ENCODE measurements at places on chromosomes 3 and 15.

- DNase-seq: no peak
Observed at GRCh38 chr15:85443046-85443445, 62.6 kb downstream of the AKAP13 start.

DNA sequence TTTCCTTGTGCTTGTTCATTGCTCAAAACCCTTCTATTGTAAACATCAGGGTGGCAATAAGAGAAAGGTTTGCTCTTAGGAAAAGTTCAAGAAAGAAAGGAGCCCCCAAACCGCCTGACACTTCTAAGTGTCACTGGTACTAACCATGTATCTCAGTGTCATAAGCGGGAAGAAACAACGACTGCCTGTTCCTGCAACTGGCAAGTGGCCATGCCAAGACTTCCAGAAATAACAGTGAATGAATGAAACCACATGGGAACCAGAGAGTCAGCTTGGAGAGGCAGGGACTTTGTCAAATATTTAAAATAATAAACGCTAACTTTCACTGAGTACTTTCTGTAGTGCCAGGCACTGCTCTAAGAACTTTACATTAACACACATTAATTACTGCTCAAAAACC lies 1.1 kb downstream of the PLSCR2 start:
- no peak for DNase-seq

GRCh38 chr3:172339892-172340291 lies 108.4 kb downstream of the GHSR start:
- no peak for DNase-seq

GRCh38 chr3:152970851-152971250 lies 135.9 kb downstream of the P2RY1 start:
- no peak for DNase-seq

GRCh38 chr3:53114011-53114400 lies 16.2 kb downstream of the RFT1 start:
- no peak for DNase-seq

GRCh38 chr3:23035927-23036640 lies 167.0 kb upstream of the UBE2E2 start:
- peak; percentile 42 for DNase-seq

DNA sequence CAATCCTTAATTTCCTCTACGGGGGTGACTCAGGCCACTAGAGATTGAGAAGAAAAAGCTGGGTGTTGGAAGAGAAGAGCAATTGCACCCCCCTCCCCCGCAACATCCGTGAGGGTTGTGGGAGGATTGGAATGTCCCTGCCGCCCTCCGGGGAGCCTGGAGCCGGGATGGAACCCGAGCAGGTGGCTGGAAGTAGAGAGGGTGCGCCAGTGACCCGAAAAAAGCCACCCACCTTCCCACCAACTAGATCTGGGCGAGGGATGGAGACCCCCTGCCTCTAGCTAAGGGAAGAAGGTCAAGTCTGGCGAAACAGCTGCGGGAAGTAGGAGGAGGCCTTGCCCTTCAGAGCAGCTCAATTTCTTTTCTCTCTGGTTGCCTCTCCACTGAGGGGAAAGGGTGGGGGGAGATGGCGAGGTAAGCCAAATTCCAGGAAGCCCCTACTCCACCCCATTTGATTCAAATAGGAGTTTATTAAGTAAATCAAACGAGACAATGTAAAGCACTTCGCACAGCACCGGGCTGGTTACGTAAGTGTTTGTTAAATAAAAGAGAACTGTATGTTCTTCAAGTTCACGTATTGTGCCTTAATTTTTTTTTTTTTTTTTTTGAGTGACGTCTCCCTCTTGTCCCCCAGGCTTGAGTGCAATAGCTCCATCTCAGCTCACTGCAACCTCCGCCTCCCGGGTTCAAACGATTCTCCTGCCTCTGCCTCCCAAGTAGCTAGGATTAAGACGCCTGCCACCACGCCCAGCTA lies 1.1 kb upstream of the WWTR1 start:
- no peak for DNase-seq

DNA sequence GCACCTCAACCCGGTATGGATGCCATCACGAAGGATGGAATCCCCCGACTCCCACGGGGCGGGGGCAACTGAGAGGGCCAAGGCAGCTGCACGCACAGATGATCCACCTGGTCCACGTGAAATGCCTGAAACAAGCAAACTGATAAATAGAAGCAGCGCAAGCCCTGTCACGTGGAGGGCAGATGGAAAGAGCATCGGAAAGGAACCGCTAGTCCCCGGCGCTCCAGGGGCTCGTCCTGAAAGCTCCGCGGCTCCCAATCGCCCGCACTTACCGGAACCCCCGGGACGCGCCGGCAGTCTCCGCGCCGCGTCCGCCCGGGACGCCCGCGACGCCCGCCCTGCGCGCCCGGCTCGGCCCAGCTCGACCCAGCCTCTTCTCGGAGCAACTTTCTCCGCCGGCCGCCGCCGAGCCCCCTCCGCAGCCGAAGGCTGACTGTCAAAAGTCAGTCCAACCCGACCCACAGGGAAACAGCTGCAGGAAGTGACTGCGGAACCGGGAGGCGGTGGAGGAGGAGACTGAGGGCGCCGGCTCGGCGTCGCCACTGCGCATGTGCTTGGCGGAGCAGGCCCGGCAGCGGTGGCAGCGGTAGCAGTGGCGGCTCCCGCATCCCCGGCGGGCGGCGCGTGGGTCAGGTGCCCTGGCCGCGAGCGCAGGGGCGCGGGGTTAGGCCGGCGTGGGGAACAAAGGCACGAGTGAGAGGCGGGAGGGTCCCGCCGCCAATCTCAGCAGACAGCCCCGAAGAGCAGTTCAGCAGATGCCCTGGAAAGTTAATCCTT lies at the start of gene ZMAT3:
Gene ZMAT3 (minus strand): TSS at position 487 of the 777 bp plus-strand sequence. CDS start 4,057 bp downstream, outside the sequence.
- DNase-seq: peak; percentile 42

- DNase-seq: no peak
Observed at GRCh38 chr3:73933585-73933984, 308.8 kb upstream of the PDZRN3 start.

GRCh38 chr3:126266291-126266840 lies 86.0 kb upstream of the ALDH1L1 start:
- DNase-seq: no peak

- no peak for DNase-seq
Observed at GRCh38 chr3:107366766-107367165, 10.5 kb upstream of the CCDC54 start.

DNA sequence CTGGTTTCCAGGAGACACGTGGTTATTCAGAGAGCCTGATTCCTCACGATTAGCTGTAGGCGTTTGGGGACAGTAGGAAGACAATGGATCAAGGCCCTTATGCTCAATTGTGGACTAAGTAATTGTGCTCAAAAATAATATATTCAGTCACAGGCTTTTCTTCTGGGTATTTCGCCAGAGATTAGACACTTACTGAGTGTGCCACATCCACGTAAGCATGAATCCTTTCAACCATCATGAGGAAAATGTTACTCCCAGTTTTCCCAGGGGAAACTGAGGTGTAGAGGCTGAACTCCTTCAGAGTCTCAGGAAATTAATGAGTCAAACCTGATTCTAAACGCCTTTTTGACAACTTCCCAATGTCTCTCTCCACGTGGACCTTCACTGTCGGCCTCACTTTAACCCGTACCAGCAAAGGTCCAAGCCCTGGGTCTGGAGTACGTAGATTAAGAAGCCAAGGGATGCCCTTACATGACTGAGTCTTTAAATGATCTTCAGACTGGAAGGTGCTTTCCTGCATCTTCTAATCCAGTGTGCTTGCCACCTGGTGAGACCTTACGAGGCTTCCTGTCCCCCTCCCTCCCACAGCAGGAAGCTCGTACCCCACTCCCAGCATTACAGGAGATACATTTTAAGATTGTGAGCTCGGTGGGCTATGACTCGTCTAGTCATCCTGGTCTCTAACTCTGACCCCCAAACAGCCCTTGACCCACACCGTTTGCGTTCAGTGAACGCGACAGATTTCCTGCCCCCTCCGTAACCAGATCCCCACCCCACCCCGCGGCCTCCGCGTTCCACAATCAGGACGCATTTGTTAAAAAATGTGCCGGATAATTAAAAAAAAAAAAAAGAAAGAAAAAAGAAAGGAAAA lies 1.7 kb downstream of the PKM start:
- DNase-seq: no peak

DNA sequence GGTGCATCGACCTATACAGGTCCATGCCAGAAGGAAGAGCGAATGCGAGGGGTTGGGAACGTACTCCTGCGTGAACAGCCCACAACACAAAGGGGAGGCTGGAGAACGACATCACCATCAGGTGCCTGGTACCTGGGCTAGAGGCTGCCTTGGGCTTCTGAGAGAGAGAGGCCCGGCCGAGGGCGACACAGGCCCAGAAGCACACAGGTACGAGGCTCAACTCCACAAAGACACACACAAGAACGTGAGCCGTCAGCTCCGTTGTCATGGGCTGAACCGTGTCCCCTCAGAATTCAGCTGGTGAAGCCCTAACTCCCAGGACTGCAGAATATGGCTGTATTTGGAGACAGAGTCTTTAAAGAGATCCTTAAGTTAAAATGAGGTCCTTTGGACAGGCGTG lies 134.3 kb downstream of the ATP10A start:
- DNase-seq: no peak

DNA sequence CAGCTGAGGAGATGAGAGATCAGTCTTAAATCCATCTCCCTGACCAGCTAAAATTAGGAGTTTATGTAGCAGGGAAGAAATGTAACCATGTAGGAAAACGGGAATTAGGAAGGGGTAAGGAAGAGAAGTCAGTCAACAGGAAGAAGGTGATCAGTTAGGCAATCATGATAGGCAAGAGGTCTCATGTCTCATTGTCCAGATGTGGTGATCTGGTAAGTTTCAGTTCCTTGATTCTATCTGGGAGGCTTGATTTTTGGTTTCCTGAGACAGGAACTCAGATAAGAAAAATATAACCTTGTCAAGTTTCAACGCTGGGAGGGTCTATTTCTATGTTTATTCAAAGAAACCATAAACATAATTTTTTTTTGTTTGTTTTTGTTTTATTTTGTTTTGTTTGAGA lies 40.3 kb upstream of the TBC1D5 start:
- DNase-seq: no peak

- no peak for DNase-seq
Observed at GRCh38 chr3:25592510-25592968, 72.2 kb downstream of the TOP2B start.

GRCh38 chr3:192835818-192836815 lies 81.5 kb downstream of the MB21D2 start:
- DNase-seq: no peak

- no peak for DNase-seq
Observed at GRCh38 chr3:177119829-177120228, 77.5 kb downstream of the TBL1XR1 start.

- DNase-seq: no peak
Observed at GRCh38 chr15:99566157-99566897, 543 bp downstream of the MEF2A start.

DNA sequence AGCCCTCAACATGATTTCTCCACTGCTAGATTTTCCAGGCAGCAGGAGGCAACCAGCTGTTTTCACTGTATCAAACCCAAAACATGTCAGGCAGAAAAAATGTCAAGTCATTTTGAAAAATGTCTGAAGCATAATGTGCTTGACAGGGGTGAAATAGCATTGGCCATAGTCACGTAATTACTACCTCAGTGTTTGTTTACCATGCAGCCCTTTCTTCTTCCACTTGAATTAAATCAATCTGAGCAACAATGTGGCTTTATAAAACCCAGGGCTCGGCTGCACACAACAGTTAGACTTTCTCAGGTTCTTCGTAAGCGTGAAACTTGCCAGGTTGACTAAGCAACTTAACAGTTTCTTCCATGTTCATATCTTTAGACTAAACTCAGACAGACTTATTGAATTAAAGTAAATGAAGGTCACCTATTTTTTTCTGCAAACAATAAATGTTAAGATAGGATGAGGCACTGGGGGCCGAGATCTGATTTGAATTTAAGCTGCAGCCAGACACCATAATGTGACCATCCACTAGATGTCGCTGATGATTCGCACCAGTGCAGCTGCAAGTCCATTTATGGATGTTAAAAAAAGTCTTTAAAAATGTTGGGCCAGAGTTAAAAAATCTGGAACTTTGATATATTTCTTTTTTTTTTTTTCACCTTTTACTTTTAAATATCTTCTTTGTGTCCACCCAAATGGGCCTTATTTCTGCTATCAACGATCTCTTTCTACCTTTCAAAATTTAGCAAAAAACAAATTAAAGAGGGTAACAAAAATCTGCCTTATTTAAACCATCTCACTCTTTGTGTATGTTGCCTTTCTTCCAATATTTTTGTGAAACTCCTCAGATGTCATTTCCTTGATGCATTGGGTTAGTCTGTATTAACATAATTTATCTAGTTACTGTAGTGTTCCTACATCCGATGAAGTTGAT lies 305.9 kb downstream of the CACNA2D3 start:
- DNase-seq: peak; percentile 68

DNA sequence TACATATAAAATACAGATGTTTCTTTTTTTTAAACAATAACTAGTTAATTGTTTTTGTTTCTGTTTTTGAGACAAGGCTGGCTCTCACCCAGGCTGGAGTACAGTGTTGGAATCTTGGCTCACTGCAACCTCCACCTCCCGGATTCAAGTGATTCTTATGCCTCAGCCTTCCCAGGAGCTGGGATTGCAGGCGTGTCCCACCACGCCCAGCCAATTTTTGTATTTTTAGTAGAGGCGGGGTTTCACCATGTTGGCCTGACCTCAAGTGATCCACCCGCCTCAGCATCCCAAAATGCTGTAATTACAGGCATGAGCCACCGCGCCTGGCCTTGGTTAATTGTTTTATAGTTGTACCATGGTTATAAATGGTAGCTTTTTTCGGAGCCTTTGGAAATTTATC lies 72.3 kb downstream of the PIAS1 start:
- DNase-seq: no peak

- no peak for DNase-seq
Observed at GRCh38 chr3:61776390-61776789, 215.0 kb downstream of the PTPRG start.

- DNase-seq: no peak
Observed at GRCh38 chr15:45522328-45523165, at the start of gene SLC30A4. TSS of gene SLC30A4 (minus strand) at chr15:45522755. CDS start at chr15:45522354, 401 bp downstream.

DNA sequence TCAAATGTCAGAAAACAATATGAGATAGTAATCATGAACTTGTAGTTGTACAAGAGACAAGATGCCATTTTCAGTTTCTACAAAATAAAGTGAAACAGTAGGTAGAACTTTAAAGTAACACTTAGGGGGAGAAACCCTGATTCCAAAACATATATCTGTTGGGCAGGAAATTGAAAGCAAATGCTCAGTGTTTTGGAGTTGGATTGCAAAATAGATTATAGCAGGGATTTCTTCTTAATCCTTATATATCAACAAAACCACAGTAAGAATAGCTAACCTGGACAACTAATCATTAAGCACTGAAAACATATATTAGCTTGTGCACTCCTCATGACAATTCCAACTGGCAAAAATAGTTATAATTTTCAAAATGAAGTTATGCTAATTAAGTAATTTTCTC lies 46.9 kb downstream of the COMMD2 start:
- DNase-seq: no peak

- no peak for DNase-seq
Observed at GRCh38 chr15:78946493-78946892, 1.6 kb upstream of the CTSH start.

All from DMS153 (cell line).